ENCODE measurements at places on chromosomes 3 and 15.

GRCh38 chr3:107496855-107497254, 25.9 kb upstream of the BBX start:
- H3K27ac ChIP-seq, result no peak overlapping the region
- no peak for DNase-seq
- peaks cover 14% of the 10 kb centered on the region for H3K27me3 ChIP-seq
- peaks cover 7% of the 10 kb centered on the region for H3K36me3 ChIP-seq
- peak overlapping the region; percentile 25 for H3K4me3 ChIP-seq
- H3K4me1 ChIP-seq, result peaks cover 10% of the 10 kb centered on the region

DNA sequence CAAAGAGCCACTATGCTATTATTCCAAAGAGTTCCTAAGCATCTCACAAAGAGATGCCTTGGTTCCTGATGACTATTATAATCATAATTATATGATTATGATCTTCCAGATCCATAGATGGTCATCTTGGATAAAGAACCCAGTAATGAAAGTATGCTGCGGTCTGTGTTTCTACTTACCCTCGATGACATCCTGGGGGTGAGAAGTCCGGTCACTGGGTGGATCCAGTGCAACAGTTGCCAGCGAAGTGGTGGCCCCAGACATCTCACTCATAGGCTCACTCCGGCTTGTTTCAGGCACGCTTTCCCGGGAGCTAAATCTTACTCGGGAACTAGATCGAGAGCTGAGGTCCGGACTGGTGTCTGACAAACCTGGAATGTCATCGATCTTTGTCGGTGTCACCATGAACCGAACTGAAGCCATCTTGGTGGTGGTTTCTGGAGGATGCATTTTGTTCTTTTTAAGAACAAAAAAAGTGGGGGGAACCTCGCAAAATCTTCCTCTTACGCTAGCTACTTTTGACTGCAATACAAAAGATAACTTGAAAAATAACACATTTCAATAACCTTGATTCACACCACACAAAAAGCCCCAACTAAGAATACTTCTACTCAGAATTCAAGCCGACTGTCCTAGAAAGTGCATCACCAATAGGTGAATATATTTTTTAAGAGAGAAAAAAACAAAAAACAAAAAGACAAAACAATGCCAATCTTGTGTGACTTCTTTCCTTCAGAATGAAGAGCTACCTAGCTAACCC, 1.2 kb downstream of the SLC12A6 start:
- DNase-seq, result no peak
- H3K36me3 ChIP-seq, result peaks cover 4% of the 10 kb centered on the region
- H3K4me3 ChIP-seq, result peak overlapping the region; percentile 98
- no peaks in the 10 kb centered on the region for H3K27me3 ChIP-seq

DNA sequence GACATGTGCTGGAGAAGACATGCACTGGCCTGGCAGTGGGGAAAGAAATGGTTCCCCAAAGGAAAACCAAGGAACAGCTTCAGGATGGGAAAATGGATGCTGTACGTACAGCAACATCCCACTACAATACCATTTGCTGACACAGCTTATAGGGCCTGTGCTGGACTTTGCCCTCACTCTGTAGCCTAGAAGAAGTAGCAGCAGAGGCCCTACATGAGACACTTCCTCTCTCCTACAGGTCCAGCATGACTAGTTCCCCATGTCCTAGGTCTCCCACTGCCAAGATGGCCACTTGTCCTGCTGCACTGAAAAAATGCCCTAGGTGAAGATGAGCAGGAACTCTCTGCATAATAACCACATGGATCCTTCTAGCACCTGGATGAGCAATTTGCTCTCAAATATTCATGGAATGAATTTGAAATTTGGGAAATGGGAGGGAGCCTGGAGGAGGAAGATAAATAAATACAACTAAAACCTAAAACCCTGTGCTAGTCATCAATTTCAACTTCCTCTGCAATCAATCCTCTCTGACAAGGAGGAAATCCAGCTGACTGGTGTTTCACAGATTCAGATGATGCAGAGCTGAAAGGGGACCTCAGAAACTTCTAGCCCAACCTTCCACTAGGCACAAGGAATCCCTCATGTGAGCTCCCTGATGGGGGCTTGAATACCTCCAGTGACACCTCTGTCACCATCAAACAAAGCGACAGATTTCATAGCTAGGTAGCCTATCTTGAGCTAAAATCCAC, 514.3 kb upstream of the PPP2R3A start:
- no peak overlapping the region for H3K27ac ChIP-seq
- DNase-seq, result no peak
- H3K27me3 ChIP-seq, result no peaks in the 10 kb centered on the region
- H3K36me3 ChIP-seq, result no peaks in the 10 kb centered on the region
- no peak overlapping the region for H3K4me3 ChIP-seq

DNA sequence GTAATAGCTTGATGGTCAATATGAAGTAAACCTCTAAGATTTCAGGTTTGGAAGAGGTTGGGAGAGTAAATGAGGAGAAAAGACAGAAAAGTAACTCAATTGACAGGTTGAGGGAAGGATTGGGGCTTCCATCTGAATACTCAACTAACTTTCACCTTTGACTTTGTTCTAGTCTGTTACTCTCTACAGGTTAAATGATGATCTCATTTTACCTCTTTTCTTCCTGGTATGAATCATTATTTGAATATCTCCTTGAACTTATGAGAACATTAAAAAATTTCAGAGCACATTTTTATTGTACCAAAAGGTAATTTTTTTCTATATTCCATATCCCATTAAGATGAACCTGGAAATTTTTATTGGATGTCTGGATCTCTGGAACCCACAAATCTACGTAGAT, 87.9 kb upstream of the KCNH8 start:
- H3K4me3 ChIP-seq, result no peak overlapping the region
- no peak overlapping the region for H3K27ac ChIP-seq
- DNase-seq, result no peak
- H3K27me3 ChIP-seq, result peaks cover 17% of the 10 kb centered on the region
- no peaks in the 10 kb centered on the region for H3K36me3 ChIP-seq

DNA sequence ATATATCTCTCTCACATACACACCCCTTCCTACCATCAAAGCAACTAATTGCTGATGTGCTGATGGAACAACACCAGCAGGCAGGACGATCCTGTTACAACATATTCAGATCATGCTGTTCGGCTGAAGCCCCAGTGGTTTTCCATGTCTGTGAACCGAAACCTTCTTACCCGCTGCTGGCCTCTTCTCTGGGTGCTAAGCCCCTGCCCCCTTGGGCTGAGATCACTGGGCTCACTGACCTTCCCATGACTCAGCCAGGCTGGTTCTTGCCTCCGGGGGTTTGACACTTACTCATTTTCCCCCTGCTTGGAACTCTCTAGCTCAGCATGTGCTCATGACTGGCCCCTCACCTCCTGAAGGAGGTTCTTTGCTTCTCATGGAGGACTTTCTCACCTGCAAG, 122.0 kb upstream of the RGMA start:
- H3K36me3 ChIP-seq, result peaks cover 2% of the 10 kb centered on the region
- H3K27me3 ChIP-seq, result peaks cover 9% of the 10 kb centered on the region
- no peaks in the 10 kb centered on the region for H3K4me1 ChIP-seq
- no peak for DNase-seq

DNA sequence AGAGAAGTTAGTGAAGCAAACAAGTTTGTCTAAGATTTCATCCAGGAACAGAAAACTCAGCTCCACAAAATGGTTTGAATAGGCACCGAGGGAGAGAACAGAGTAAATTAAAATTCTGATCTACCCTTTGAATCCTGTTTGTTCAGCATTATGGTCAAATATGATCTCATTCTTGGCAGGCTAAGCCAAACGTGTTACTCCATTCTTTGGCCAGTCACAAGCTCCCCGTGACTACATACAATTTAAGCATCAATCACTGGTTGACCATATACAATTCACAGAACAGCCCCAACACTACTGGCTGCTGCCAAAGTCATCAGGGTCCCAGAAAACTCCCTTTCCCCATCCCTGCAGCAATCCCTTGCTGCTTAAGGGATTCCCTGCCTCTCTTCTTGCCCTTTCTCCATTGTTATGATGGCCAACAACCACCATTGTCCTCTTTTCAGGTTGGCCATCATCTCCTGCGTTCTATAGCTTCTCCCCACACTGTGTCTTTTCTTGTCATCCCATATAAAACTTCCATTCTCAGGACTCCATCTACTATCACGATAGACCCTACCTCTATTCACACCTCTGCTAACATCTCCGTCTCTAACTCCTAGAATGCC, 46.3 kb downstream of the GOLIM4 start:
- no peak overlapping the region for H3K27ac ChIP-seq
- no peak overlapping the region for H3K4me3 ChIP-seq
- no peaks in the 10 kb centered on the region for H3K36me3 ChIP-seq
- peaks cover 22% of the 10 kb centered on the region for H3K27me3 ChIP-seq
- H3K4me1 ChIP-seq, result no peaks in the 10 kb centered on the region

GRCh38 chr3:138206196-138206595, 19.1 kb downstream of the ARMC8 start:
- H3K4me3 ChIP-seq, result no peak overlapping the region
- H3K36me3 ChIP-seq, result peaks cover 8% of the 10 kb centered on the region
- peaks cover 37% of the 10 kb centered on the region for H3K4me1 ChIP-seq

DNA sequence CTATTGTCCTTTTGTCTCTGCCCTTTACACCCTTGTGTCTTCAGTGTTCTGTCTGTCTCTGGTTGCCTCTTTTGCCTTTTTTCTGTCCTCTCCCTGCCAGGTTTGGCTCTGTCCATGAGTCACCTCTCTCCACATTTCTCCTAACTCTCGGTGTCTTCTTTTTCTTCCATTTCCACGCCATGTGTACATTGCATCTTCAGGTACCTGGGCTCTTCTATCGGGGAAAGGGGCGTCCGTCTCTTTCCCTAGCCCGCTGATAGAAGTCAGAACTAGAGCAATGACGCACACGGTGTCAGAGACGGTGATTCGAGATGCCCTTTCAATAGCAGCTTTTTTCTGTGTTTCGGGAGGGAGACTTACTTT, 641 bp downstream of the OPA1 start:
- no peaks in the 10 kb centered on the region for H3K27me3 ChIP-seq
- H3K4me3 ChIP-seq, result peak overlapping the region; percentile 100
- no peak for DNase-seq
- H3K4me1 ChIP-seq, result peaks cover 45% of the 10 kb centered on the region
- H3K36me3 ChIP-seq, result peaks cover 10% of the 10 kb centered on the region
- peak overlapping the region; percentile 98 for H3K27ac ChIP-seq

DNA sequence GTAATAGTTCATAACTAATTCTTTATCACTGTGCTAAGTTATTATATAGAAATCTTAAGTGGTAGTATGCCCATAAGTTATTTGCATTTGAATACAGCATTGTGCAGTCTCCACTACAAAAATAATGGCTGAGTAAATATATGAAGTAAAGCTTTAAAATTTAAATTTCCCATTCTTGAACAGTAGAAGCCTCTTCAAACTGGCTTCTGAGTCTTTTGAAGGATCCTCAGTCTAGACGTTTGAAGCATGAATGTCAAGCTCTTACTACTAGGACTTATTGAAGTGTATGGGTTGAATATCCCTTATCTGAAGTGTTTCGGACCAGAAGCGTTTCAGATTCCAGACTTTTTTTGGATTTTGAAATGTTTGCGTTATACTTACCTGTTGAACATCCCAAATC, 16.3 kb downstream of the MORF4L1 start:
- no peak overlapping the region for H3K27ac ChIP-seq
- H3K36me3 ChIP-seq, result peaks cover 6% of the 10 kb centered on the region
- DNase-seq, result no peak
- H3K4me1 ChIP-seq, result peaks cover 15% of the 10 kb centered on the region
- no peaks in the 10 kb centered on the region for H3K27me3 ChIP-seq
- no peak overlapping the region for H3K4me3 ChIP-seq

DNA sequence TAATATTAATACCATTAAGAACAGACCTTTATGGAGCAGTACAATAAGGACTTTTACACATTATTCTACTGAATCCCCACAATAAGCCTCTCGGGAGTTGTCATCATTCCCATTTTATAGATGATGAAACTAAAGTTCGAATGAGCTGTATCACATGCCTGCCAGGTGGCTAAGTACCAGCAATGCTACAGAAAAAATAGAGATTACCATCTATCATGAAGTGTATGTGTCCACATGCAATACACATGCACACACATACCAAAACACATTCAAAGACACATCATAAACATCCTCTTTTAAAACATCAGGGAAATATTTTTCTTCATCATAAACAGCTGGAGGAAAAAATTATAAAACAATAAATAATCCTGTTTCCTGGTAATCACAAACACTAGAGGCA, 136.6 kb downstream of the SUCLG2 start:
- H3K36me3 ChIP-seq, result peaks cover 2% of the 10 kb centered on the region
- no peak for DNase-seq
- no peaks in the 10 kb centered on the region for H3K27me3 ChIP-seq
- H3K27ac ChIP-seq, result no peak overlapping the region

GRCh38 chr15:92346063-92346462, 47.6 kb upstream of the ST8SIA2 start:
- DNase-seq, result no peak
- no peak overlapping the region for H3K27ac ChIP-seq
- H3K4me3 ChIP-seq, result no peak overlapping the region
- H3K27me3 ChIP-seq, result peaks cover 48% of the 10 kb centered on the region

DNA sequence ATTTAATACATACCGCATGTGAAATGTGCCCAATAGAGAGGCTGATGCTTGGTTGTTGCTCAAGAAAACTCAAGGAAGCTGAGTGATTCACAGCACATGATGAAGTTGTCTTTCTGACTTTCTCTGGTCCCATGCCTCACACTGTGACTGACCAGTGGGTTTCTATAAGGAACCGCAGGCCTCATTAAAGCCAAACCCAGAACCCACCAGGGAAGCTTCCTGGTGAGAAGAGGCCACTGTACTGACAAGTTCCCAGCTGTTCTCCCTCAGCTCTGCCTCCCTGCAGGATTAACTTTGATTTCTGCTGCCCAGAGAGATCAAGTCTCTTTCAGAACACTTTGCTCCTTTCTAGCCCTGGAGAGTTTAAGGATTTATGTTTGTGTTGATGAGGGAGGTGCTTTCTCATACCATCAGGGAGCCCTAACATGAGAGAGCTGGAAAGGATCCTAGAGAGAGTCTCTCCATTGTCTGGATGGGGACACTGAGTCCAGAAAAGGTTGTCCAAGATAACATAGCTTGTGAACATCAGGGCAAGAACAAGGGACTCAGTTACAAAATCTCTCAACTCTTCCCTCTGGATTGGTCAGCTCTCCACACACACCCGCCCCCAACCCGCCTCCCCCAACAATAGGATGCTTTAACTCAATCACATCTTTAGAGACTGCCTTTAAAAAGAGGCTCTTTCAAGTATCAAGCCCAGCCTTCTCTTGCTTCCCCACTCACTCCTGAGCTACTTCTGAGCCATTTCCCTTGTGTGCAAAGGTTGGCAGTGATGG, 303.2 kb upstream of the TLE3 start:
- no peak overlapping the region for H3K27ac ChIP-seq
- no peak for DNase-seq
- no peaks in the 10 kb centered on the region for H3K36me3 ChIP-seq
- peaks cover 24% of the 10 kb centered on the region for H3K27me3 ChIP-seq
- H3K4me1 ChIP-seq, result peaks cover 3% of the 10 kb centered on the region

- no peak overlapping the region for H3K4me3 ChIP-seq
- peaks cover 31% of the 10 kb centered on the region for H3K27me3 ChIP-seq
- no peak for DNase-seq
- peaks cover 2% of the 10 kb centered on the region for H3K36me3 ChIP-seq
- no peak overlapping the region for H3K27ac ChIP-seq
Measured at GRCh38 chr15:100987143-100987542, 68.0 kb downstream of the LRRK1 start.

- H3K27me3 ChIP-seq, result no peaks in the 10 kb centered on the region
- H3K36me3 ChIP-seq, result peaks cover 4% of the 10 kb centered on the region
- DNase-seq, result no peak
- no peak overlapping the region for H3K4me3 ChIP-seq
Measured at GRCh38 chr3:124997303-124998246, 58.2 kb downstream of the HEG1 start.

- no peaks in the 10 kb centered on the region for H3K27me3 ChIP-seq
- no peak overlapping the region for H3K27ac ChIP-seq
- DNase-seq, result no peak
- H3K4me3 ChIP-seq, result peak overlapping the region; percentile 39
- H3K36me3 ChIP-seq, result peaks cover 2% of the 10 kb centered on the region
Measured at GRCh38 chr15:98901434-98902072, 106.0 kb downstream of the PGPEP1L start.
